SJSA1 (cell line): ENCODE measurements at places on chromosomes 11 and 22. TPM values are rescaled to one million over a fixed set of nuclear protein-coding genes. Genes with fewer than 3 reads are reported as not detected.

The FZD4 gene
- 0.91 and 1.6 TPM in 2 replicates for total RNA-seq

The ALDH3B1 gene
- 52.3 and 59.8 TPM in 2 replicates for total RNA-seq

The PRR33 gene
- total RNA-seq = not detected in 2 replicates

The TRIM22 gene
- total RNA-seq = 125 and 142 TPM in 2 replicates

GRCh38 chr22:29716814-29717545 lies 2.8 kb upstream of the CABP7 start:
- H3K4me3 ChIP-seq = no peak overlapping the region
- DNase-seq = peak; percentile 56
- peaks cover 34% of the 10 kb centered on the region for H3K27me3 ChIP-seq
- no peaks in the 10 kb centered on the region for H3K36me3 ChIP-seq
- peaks cover 4% of the 10 kb centered on the region for H3K4me1 ChIP-seq

DNA sequence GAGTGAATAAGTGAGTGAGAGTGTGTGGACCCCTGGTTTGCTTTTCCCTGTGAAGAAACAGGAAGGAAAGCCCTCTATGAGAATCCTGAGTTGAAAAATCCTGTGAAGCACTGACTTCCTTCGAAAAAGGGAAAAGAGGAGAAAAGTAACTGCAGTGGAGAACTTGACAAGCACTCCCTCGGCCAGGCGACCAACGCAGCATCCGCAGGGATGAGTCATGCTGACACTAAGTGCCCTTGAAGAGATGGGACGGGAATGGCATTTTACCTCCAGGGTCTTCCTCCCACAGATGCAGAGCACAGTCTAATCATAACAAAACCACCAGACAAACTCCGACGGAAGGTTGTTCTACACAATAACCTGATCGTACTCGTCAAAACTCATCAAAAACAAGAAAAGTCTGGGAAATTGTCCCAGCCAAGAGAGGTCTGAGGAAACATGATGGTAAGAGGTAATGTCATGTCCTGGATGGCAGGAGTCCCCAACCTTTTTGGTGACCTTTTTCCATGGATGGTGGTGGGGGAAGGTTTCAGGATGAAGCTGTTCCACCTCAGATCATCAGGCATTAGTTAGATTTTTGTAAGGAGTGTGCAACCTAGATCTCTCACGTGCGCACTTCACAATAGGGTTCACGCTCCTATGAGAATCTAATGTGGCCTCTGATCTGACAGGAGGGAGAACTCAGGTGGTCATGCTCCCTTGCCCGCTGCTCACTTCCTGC lies 132.2 kb upstream of the B3GAT1 start:
- no peak for DNase-seq
- no peak overlapping the region for H3K4me3 ChIP-seq
- no peaks in the 10 kb centered on the region for H3K4me1 ChIP-seq
- H3K27ac ChIP-seq = no peak overlapping the region
- H3K27me3 ChIP-seq = no peaks in the 10 kb centered on the region

DNA sequence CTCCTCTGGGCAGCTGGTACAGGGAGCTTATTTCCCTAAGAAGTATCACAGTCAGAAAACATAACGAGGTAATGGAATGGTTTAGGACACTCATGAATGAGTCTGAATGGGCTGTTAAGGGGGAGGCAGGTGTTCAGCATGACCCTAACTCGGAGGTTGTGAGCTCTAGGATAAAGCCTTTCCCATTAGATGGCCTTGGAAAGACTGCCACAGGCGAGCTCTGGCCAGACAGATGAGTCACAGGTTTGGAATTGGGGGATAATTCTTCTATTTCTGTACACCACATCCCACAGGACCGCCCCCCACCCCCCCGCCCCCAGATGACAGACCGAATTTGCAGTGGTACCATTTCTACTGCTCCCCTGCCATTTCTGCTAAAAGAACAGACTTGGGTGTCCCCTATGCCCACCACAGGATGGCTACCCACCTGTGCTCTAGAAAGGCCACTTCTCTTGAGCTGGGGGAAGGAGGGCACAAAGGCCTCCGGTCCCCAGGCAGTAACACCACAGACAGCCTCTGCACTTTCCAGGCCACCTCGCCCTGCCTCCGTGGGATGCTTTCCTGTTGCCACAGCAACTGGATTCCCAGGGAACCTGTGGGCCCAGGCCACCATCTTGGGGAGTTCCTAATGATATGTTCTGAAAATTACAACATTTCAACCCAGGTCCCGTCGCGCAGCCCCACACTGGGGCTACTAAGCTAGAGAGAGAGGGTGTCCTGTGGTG lies 76.7 kb downstream of the TRIM29 start:
- no peak overlapping the region for H3K27ac ChIP-seq
- no peaks in the 10 kb centered on the region for H3K4me1 ChIP-seq
- H3K36me3 ChIP-seq = no peaks in the 10 kb centered on the region
- DNase-seq = no peak

DNA sequence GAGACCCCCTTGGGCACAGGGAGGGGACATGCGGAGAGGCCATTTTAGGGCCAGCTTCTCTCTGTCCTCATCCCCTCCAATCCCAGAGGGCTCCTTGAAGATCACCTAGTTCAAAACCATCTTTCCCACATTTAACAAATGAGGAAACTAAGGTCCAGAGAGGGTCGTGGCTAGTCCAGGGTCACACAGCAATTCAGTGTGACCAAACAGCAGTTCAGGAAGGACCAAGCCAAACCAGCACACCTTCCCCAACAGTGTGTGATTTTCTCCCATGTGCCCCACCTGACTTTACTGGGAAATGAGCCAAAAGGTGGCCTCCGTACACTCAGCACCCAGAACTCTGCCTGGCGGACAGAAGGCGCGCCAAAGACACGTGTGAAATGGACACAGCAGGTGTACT lies 51.3 kb downstream of the CACNA1I start:
- H3K4me1 ChIP-seq = no peaks in the 10 kb centered on the region
- no peaks in the 10 kb centered on the region for H3K36me3 ChIP-seq
- H3K27me3 ChIP-seq = peaks cover 16% of the 10 kb centered on the region

DNA sequence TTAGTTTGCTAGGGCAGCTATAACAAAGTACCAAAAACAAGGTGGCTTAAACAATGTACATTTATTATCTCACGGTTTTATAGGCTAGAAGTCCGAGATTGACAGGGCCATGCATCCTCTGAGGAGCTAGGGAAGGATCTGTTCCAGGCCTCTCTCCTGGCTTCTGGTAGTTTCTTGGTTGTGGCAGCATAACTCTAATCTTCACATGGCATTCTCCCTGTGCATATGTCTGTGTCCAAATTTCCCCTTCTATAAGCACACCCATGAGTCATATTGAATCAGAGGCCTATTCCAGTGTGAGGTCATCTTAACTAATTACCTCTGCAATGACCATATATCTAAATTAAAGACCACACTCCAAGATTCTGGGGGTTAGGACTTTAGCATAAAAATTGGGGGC lies 31.3 kb upstream of the MMP13 start:
- peaks cover 17% of the 10 kb centered on the region for H3K4me1 ChIP-seq
- H3K27ac ChIP-seq = no peak overlapping the region
- no peaks in the 10 kb centered on the region for H3K36me3 ChIP-seq
- no peaks in the 10 kb centered on the region for H3K27me3 ChIP-seq

- DNase-seq = no peak
- H3K4me1 ChIP-seq = no peaks in the 10 kb centered on the region
- H3K4me3 ChIP-seq = no peak overlapping the region
- no peaks in the 10 kb centered on the region; the same call in 1 of the 2 replicates for H3K27me3 ChIP-seq
- H3K36me3 ChIP-seq = no peaks in the 10 kb centered on the region
These were observed 92.3 kb downstream of the ANO3 start for GRCh38 chr11:26424255-26424654.

GRCh38 chr22:45453764-45454163 lies 40.3 kb downstream of the RIBC2 start:
- H3K4me1 ChIP-seq = no peaks in the 10 kb centered on the region; the same call in 1 of the 2 replicates
- no peaks in the 10 kb centered on the region for H3K36me3 ChIP-seq
- H3K4me3 ChIP-seq = no peak overlapping the region
- H3K27me3 ChIP-seq = no peaks in the 10 kb centered on the region
- H3K27ac ChIP-seq = no peak overlapping the region

DNA sequence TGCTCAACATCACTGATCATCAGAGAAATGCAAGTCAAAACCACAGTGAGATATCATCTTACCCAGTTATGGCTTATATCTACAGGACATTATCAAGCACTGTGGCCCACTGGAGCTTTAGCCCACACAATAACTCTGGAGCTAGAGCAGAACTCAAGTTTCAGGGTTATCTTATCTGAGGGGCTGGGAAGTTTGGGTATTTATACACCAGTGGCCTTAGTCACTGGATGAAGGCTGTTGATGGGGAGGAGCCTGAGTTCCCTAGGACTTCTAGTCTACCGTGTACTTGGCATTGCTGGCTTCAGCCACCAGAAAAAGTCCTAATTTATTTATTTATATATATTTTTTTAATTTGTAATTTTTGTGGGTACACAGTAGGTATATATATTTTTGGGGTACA lies 19.3 kb downstream of the HSD17B12 start:
- H3K27ac ChIP-seq = no peak overlapping the region
- peaks cover 5% of the 10 kb centered on the region; the same call in 1 of the 2 replicates for H3K36me3 ChIP-seq
- H3K27me3 ChIP-seq = no peaks in the 10 kb centered on the region
- DNase-seq = no peak
- H3K4me1 ChIP-seq = no peaks in the 10 kb centered on the region

- no peak for DNase-seq
- no peak overlapping the region for H3K4me3 ChIP-seq
- H3K27me3 ChIP-seq = no peaks in the 10 kb centered on the region
- H3K27ac ChIP-seq = no peak overlapping the region
- H3K4me1 ChIP-seq = no peaks in the 10 kb centered on the region; the same call in 1 of the 2 replicates
These were observed 72.7 kb upstream of the NARS2 start for GRCh38 chr11:78647266-78647915.

- no peak overlapping the region for H3K4me3 ChIP-seq
- no peaks in the 10 kb centered on the region for H3K27me3 ChIP-seq
- H3K4me1 ChIP-seq = no peaks in the 10 kb centered on the region
- H3K27ac ChIP-seq = no peak overlapping the region
These were observed 781.6 kb downstream of the BRD1 start for GRCh38 chr22:49046000-49046545.
